ENCODE measurements at places on chromosomes 4 and X. TPM values are rescaled to one million over a fixed set of nuclear protein-coding genes. Genes with fewer than 3 reads are reported as not detected.

The NEIL3 gene
- 8.8 TPM for total RNA-seq

The MAGEA9B gene
- total RNA-seq, result not detected

The LARP7 gene
- 32.1 TPM for total RNA-seq

The UGT8 gene
- total RNA-seq, result not detected

The RBM3 gene
- total RNA-seq, result 153 TPM

The ZNF280C gene
- total RNA-seq, result 6.0 TPM

The BCAP31 gene
- 335 TPM for total RNA-seq

The RBMX gene
- 174 TPM for total RNA-seq

The ASB11 gene
- total RNA-seq, result not detected

The CAMK2D gene
- 88.6 TPM for total RNA-seq

The HSFX2 gene
- not detected for total RNA-seq

The EPGN gene
- 1.2 TPM for total RNA-seq

The CXorf58 gene
- total RNA-seq, result not detected

The PNCK gene
- total RNA-seq, result 0.26 TPM

The RIBC1 gene
- 0.30 TPM for total RNA-seq

The SPATA4 gene
- total RNA-seq, result not detected

The HDX gene
- total RNA-seq, result 1.9 TPM

The TLR2 gene
- not detected for total RNA-seq

The DACH2 gene
- total RNA-seq, result not detected

The TLR3 gene
- 0.90 TPM for total RNA-seq

The UCHL1 gene
- 487 TPM for total RNA-seq

The SLC25A43 gene
- 19.4 TPM for total RNA-seq

The HMGB2 gene
- 87.5 TPM for total RNA-seq

The SLITRK2 gene
- not detected for total RNA-seq

The CT45A1 gene
- not detected for total RNA-seq

The CNOT6L gene
- 20.4 TPM for total RNA-seq

The TBC1D8B gene
- 13.7 TPM for total RNA-seq

The NAP1L5 gene
- total RNA-seq, result 14.5 TPM

The PDZD4 gene
- total RNA-seq, result not detected

The IL2 gene
- not detected for total RNA-seq

The MED12 gene
- 25.5 TPM for total RNA-seq

The JADE1 gene
- 29.4 TPM for total RNA-seq
